ENCODE measurements at places on chromosomes 1 and 21.

DNA sequence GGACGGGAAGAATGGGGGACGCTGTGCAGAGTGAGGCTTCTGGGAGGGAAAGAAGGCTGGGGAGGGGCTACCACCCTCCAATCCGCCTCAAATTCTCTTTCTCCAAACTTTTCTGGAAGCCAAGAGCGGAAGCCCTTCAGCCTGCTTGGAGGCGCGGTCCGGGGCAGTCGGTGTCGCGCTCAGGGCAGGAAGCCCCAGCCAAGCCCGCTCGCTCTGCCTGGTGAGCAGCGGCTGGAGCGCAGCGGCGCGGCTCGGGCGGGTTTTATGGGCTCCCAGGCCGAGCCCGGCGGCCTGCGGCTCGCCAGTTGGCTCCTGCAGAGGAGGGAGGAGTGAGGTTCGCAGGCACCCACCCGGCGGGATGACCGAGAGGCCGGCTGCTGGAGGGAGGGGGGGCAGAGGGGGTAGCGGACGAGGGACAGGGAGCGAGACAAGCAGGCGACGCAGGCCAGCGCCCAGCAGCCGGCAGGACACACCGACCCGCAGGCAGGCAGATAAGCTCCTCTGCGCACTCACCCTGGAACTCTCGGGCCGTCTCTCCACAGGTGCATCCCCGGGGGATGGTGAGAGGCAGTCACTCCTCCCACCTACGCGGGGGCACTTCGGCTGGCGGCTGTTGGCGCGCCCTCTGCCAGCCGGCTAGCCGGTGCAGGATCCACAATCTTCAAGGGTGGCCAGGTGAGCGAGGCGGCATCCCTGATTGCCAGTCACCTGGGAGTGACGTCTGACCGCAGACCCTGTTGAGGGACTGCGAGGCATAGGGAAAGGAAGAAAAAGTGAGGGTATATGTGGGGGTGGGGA is at the start of gene AVPR1B:
Gene AVPR1B, minus strand, starts transcription at position 238 of the 798 bp plus-strand sequence. CDS start 498 bp downstream, outside the sequence.
- peak; percentile 9 for DNase-seq

- no peak for DNase-seq
These were observed 371.8 kb downstream of the HHAT start for GRCh38 chr1:210700511-210700910.

DNA sequence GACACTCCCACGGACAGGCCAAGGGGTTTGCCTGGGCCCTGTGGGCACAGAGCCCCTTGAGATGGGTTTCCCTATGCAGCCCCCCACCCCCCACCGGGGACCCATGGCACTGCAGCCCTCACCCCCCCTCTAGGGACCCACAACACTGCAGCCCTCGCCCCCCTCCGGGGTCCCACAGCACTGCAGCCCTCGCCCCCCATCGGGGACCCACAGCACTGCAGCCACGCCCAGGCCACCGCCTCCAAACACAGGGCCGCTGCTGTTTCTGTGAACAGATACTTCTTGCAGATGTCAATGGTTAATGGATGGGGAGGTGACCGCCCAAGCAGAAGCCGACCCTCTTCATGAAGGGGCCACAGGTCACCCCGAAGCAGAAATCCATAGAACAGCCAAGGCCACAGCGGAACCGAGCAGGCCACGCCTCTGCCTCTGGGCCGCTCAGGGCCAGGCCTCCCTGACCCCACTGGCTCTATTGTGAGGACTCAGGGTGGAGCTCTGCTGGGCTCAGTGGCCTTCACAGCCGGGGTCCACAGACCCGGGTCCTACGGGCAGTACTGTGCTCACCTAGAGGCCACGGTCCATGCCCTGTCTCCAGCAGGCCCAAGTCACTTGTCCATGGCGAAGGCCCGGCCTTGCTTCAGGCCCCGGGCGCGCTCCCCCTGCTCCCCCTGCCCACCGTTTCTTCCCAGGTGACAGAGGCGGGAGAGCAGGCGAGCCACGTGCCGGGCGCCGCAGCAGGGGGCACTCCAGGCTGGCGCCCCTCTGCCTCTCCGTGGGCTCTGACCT is 4.1 kb upstream of the POFUT2 start:
- no peak for DNase-seq

DNA sequence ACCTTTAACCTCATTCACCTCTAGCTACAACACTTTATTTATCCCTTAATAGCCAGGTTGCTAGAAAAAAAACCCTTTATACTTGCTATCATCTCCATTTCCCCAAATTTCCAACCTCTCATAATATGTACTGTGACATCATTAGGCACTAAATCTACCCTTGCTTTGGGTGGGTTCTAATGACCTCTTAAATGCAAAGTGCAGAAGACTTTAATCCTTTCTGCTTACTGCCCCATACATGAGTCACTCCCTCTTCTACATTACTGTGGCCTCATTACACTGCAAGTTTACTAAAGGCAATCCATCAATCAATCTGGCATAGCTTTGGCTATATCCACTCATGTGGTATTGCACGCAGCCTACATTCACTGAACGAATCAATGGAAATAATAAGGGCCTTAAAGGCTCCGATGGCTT is 353.3 kb downstream of the SMYD3 start:
- no peak for DNase-seq

GRCh38 chr1:242185731-242186130 is 186.8 kb upstream of the MAP1LC3C start:
- DNase-seq, result no peak

DNA sequence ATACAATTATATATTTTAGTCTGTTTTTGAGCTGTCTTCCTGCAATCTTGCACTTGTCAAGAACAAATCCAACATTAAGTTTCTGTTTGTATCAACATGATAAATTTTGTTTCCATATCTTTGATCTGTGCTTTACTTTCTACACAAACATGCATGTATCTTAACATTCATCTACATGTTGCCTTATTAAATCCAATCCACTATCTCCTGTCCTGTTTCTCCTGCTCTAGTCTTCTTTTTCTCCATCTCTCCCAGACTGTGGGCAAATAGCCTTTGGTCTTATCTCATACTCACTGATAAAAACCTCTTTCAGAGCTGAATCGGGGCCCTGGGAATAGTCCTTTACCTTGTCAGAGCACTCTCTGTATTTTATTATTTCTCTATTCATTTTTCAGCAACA is 101.3 kb downstream of the PLPPR4 start:
- no peak for DNase-seq

GRCh38 chr1:113977906-113978305 is 1.4 kb upstream of the OLFML3 start:
- no peak for DNase-seq

DNA sequence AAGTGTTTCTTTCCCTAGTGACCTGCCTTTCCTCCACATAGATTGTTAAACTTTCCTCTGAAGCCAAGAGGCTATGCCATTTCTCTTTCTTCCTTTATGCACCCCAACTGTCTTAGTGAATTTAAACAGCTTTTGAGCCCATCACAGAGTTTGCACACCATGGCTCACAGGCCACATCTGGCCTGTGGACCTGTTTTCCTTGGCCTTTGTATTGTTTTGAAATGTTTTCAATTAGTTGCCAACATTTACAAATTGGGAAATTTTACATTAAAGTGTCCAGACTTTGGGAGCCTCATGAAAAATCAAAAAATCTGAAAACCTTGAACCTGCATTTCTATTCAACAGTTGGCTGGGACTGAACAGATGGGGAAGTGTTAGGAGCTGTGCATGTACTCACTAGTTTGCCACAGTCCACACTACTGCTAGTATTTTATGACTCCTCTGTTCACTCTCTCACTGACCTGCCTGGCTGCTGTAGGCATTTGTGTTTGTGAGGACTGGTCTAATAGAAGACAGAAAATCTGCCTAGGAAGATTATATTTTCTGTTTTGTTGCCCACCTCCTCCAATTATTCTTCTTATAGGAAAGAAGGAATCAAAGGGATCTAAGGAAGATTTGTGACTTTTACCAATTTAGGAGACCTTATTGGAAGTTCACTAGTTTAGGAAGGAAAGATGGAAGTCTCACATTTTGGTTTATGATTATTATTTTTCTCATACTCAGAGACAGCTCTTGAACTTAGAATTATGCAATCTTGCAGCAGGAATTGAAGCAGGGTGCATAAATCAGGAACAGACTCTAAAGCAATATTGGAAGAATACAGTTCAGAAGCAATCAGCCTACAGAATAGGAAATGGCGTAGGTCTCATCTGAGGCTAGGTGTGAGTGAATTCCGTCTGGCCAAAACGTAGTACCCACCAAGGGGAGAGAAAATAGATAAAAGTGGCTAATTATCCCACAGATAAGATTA is 134.7 kb downstream of the HLX start:
- DNase-seq, result no peak

- no peak for DNase-seq
These were observed 41.1 kb upstream of the RPL11 start for GRCh38 chr1:23650344-23650990.

DNA sequence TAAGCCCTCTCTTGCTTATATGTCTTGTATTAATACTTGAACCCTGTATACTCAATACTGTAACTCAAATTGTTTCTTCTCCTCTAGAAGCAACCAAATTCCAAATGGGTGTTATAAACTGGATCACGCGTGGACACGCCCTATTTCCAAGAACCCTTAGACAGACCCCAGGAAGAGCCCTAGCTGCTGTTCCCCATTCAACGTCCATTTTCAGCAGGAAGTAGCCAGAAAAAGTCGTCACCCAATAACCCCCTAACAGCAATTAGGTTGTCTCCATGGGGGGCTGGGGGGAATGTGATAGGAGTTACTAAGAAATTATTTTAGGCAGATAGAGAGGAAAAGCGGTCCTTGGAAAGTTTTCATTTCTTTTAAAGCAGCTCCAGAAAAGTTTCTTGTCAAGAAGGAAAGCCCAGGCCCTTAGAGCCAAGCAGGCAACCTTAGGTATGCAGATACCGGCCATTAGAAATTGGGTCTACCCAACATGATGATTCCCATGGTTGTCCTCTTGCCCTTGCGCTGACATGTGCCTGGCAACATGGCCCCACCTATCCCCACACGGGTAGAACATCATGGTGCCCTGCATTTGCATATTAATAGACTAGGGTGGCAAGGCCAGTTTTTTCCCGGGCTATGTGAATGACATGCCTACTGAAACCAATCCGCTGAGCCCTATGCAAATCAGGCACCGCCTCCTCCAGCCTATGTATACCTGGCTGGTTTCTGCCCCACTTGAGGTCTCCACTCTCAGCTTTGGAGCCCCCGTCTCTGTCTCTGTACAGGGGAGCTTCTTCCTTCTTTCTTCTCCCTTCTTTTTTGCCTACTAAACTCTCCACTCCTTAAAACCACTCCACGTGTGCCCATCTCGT is 4.0 kb upstream of the CD46 start:
- DNase-seq, result no peak

DNA sequence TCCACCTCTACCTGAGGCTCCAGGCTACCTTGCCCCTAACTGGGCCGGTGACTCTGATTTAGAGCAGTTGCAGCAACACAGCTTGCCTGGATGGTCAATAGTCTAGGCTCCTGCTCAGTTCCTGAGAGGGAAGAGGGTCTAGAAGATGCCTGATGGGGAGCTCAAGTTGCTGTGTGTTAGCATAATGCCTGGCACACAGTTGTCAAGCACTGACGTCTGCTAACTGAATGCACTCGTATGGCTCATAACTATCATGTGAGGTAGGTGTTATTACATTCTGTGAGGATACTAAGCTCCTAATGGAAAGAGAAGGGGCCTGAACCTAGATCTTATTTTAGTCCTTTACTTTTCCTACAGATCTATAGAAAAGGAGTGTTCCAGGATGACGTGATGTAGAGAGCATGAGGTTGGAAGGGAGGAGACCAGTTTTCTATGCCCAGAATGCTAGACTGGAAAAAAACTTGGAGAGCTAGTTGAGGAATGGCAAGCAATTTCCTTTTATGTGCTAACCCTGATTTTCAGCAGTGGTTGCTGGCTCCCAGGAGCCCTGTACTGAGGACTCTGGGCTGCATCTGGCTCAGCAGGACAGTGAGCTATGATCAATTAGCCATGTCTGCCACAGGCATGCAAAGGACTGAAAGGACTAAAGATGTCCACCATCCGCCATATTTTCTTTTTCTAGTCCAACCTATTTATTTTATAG is 30.0 kb downstream of the FAM78B start:
- DNase-seq, result no peak

Data from stimulated activated CD8-positive, alpha-beta memory T cell treated with anti-CD3 and anti-CD28 coated beads, Interleukin-2, amount 100 ng/mL, for 48 hours (primary cell).